ENCODE measurements at places on chromosomes 16 and 17.

DNA sequence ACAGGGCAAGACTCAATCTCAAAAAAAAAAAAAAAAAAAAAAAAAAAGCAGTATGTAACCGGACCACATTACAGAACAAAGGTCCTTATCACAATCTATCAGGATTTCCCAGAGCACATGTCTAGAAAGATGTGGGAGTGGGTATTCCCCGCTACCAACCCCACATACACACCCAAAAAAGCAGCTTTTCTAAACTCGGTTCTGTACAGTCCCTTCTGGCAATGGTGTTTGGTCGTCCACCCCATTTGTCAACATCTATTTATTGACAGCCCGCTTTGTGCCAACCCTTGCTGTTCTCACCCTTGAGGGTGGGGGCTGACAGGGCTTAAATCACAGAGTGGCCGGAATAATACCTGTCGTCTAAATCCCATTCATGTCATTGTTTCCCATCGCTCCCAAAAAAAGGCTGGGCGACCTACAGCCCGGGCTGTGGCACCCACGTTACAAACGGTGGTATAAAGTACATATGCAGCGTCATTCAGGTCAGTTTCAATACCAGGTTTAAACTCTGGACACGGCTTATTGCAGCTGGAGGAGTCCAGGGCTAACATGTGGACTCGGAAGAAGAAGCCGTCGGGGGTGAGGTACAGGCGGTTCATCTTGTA lies 3.6 kb downstream of the C17orf58 start:
- DNase-seq = no peak

- no peak for DNase-seq
These were observed 347.6 kb downstream of the WWOX start for GRCh38 chr16:78446992-78447563.

DNA sequence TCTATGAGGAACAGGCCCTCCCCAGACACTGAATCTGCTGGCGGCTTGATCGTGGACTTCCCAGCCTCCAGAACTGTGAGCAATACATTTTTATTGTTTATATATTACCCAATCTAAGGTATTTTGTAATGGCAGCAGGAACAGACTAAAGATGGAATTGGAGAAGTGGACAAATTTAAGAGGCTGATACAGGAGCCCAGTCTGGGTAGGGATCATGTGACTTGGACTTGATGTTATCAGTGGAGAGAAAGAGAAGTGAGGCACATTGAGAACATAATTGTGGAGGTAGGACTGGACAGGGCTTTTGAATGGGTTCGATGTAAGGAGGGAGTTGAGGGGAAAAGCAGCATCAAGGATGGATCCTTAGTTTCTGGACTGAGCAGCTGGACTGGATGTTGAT lies 93.8 kb downstream of the USP31 start:
- no peak for DNase-seq

GRCh38 chr16:73371584-73372319 lies 323.8 kb upstream of the ZFHX3 start:
- no peak for DNase-seq

GRCh38 chr17:39794249-39794970 lies 56.7 kb downstream of the GRB7 start:
- DNase-seq = no peak

- no peak for DNase-seq
These were observed 6.7 kb downstream of the TMC6 start for GRCh38 chr17:78121801-78122215.

- no peak for DNase-seq
These were observed 223.9 kb upstream of the TOX3 start for GRCh38 chr16:52770828-52771227.

GRCh38 chr16:53781023-53781605 lies 77.2 kb downstream of the FTO start:
- no peak for DNase-seq

All from stimulated activated CD4-positive, alpha-beta T cell treated with anti-CD3 and anti-CD28 coated beads, TNF-alpha, amount 100 ng/mL, for 4 hours (primary cell).